ENCODE measurements at places on chromosomes 13 and 19.

DNA sequence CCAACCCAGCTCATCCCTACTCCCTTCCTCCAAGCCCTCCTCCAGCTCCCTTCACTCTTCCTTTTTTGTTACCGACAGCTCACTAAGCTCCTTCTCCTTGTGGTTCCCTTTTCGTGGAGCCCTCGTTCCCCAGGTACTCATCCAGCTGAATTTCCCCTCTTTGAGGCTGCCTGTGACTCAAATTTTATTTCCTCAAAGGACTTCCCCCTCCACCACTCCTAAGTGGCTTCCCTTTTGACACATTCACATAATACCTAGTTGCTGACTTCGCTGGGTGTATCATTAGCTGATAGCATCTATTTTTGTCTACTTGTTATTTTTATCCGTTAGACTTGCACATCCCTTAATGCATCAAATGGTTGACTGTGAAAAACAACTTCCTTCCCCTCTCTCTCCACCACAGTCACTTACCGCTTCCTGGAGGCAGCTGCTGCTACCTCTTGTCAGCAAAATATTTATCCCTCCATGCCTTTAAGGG is 14.5 kb downstream of the FFAR2 start:
- DNase-seq: no peak

DNA sequence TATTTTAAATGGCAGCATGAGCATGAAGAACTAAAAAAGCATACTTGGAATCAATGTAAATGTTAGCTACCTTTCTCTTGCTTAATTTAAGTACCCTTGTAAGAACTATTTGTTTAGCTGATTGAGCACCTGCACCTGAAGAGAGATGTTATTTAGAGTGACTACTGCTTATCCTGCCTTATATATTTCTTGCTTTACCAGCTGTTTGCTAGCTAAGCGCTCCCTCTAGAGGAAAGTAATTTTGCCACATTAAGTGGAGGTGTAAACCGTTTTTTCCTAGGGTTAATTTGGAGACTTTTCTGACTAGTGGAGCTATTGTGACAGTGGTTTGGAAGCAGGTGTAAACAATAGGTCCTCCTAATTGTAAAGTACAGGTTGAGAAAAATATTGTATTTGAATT is 19.4 kb upstream of the PSG2 start:
- no peak for DNase-seq

- DNase-seq: no peak
Observed at GRCh38 chr13:67554286-67554685, 324.1 kb upstream of the PCDH9 start.

DNA sequence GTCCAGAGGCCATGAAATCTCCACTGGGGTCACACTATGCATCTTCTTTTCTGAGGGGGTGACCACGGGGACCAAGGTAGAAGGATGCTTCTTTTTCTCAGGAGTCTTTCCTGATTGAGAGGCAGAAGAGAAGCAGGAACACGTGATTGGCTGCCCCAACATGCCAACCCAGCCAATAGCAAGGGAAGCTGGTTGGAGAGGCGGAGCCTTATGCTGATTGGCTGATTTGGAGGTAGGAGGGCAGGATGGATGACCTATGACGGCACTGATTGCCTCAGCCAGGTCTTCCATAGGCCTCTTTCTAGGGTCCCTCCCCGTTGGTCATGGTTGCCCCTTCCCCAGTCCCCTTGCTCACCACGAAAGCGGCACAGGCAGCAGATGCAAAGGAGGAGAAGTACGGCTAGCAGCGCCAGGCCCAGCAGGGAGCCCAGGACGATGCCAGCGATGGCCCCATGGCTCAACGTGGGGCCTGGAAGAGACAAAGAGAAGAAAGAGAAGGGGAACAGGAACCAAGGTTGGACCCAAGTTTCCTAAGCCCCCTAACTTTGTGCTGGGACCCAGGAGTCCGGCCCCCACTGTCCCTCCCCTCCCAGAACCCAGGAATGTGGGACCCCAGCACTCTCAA is 8.0 kb downstream of the VSIG10L start:
- DNase-seq: peak; percentile 42

DNA sequence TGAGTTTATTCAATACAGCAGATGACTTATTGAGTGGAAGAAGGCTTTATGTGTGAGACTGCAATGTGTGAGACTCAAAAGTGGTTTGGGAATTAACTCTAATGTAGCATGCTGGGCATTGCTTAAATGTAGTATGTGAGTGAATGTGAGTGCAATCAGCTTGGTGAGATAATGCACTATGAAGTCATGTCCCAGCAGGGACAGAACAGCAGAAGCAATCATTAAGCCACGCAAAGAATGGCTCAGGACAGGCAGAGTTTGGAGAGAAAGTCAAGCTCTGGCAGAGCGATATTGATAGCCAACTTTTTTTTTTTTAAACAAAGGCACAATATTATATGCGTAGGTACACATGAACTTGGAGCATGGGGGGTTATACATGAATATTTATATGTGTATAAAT is 597.7 kb downstream of the GPC6 start:
- DNase-seq: no peak

DNA sequence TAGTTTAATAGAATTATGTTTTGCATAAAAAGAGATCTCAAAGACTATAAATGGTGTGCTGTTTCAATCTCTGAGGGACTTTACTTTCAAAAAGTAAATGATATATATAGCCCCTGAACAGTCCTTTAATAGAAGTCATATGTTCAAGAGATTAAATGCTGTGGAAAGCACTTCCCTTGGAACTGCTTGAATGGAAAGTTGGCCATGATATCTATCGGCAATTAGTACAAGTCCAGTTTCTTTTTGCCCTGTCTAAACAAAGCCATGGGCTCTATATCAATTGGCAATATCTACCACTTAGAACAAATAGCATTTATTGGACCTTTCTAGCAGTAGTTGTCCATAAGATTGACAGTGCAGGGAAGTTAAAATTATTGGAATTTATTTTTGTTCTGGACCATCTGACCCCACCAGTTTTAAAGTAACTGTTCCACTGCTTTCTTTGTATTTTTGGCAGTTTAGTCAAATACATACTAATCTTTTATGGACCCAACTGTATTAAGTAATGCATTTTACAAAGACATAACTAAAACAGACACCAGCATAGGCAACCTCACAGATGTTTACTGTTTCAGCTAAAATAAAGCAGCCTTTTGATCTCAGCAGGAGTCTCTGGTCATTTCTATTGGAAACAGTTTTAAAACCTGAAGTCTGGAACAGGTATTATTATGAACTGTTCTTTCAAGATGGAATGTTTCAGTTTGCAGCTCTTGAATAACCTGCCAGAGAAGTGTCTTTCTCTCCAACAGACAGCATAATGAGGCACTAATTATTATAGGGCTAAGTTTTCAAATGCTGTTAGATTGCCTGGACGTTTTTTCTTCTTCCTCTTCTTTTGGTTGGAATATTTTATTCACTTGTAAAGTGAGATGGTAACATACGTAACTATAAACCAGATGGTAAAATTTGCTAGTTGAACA is 282.6 kb downstream of the DCLK1 start:
- no peak for DNase-seq

GRCh38 chr19:46482631-46483030 is 11.3 kb upstream of the PNMA8A start:
- peak; percentile 48 for DNase-seq

DNA sequence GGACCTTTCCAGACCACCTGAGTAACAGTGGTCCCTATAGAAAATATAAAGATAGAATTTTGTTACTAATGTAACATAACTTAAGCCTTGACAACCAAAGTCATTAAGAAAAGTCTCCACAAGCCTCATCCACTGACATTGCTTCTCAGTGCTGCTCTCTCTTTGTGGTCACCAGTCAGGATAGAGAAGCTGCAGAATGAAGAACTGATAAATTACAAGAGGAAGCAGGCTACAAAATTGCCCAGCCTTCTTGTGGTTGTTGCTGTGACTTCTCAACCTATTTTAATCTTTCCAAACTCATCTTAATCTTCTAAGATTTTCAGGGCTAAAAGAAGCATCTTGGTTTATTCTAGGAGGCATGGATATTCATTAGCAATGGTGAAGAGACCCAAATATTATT is 343.8 kb downstream of the MZT1 start:
- no peak for DNase-seq

GRCh38 chr13:79404361-79404760 is 1.7 kb downstream of the RBM26 start:
- no peak for DNase-seq

GRCh38 chr13:36918246-36919131 is 1.5 kb downstream of the SMAD9 start:
- DNase-seq: peak; percentile 12

DNA sequence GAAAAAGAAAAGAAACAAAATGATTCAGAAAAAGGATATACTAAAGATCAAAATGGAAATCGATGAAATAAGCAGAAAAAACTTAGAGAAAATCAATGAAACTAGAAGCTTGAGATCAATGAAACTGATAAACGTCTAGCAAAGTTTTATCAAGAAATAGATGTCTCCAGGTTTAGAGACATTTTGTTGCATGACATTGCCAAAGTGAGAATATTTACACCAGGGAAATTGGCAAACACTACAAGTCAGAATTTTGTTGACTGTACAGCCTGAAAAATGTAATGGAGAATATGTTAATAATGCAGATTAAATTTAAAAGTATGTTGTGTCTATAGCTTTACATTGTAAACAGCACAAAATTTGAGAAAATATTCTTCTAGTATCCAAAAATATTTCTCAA is 5.3 kb upstream of the ZNF599 start:
- no peak for DNase-seq

- no peak for DNase-seq
Observed at GRCh38 chr13:23460309-23460708, 26.8 kb upstream of the SACS start.

GRCh38 chr19:2426611-2427428 is 566 bp downstream of the TIMM13 start:
- peak; percentile 69 for DNase-seq

All from Daoy (cell line).